ENCODE measurements at places on chromosomes 2 and 18. TPM values are rescaled to one million over a fixed set of nuclear protein-coding genes. Genes with fewer than 3 reads are reported as not detected.

DNA sequence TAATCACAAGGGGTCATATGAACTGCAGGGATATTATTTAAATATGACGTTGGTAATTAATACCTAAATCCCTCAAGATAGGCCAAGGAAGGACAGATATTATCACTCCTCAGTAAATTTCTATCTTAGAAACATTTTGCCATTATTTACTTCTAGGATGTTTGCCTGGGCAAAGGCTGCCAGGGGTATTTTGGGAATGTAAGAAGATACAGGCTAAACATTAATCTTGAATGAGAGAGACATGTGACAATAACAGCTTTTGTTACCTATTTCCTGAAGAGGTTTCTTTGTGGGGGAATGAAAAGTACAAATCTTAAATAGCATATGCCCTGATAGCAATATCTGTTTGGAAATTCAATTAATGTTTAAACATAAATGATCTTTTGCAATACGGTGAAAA, 756 bp upstream of the CCDC195 start:
- H3K36me3 ChIP-seq: no peaks in the 10 kb centered on the region
- no peaks in the 10 kb centered on the region for H3K27me3 ChIP-seq
- no peak for DNase-seq
- no peak overlapping the region for H3K27ac ChIP-seq
- H3K4me3 ChIP-seq: no peak overlapping the region
- H3K4me1 ChIP-seq: no peaks in the 10 kb centered on the region

DNA sequence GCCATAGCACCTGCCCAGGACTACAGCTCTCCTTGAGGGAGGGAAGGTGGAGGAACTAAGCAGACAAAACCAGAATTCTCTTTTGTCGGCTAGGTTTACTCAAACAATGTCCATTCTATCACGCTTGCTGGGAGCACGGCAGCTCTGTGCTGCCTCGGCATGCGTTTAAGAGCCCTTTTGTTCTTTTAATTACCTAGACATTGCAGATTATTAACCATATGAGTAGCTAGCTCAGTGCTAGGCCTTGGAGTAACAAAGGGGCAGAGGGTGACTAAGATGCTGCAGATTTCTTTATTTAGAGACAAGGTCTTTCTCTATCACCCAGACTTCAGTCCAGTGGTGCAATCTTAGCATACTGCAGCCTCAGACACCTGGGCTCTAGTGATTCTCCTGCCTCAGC, 11.1 kb downstream of the MSGN1 start:
- no peak for DNase-seq
- H3K4me1 ChIP-seq: no peaks in the 10 kb centered on the region
- H3K4me3 ChIP-seq: no peak overlapping the region
- H3K27ac ChIP-seq: no peak overlapping the region
- H3K36me3 ChIP-seq: no peaks in the 10 kb centered on the region
- no peaks in the 10 kb centered on the region for H3K27me3 ChIP-seq

DNA sequence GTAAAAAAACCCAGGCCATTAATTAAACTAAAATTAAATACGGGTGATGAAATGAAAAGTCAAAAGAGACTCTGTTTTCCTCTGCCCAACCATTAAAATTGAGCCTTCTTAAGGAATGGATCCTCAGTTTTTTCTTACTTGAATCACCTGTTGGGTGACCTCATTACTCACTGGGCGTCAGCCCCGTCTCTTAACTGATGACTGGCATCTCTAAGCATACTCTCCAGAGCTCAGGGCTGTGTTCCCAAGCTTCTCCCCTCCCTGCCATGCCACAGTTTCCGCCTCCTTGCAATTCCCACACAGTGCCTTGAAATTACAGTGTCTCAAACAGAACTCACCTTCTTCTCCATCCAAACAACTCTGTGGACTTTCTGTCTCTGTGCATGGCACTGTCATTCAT, 421.1 kb upstream of the CELF4 start:
- no peaks in the 10 kb centered on the region for H3K36me3 ChIP-seq
- no peak for DNase-seq
- no peaks in the 10 kb centered on the region for H3K27me3 ChIP-seq
- no peak overlapping the region for H3K27ac ChIP-seq
- H3K4me3 ChIP-seq: no peak overlapping the region

Gene GCC2
- 63.3 TPM for total RNA-seq

Gene LONRF2
- 19.9 TPM for total RNA-seq

Gene CTNNA2
- total RNA-seq: 0.16 TPM

Data from breast epithelium (tissue), 4 donors.